Stimulated activated CD8-positive, alpha-beta memory T cell treated with anti-CD3 and anti-CD28 coated beads, Interleukin-4, amount 100 ng/mL, for 1 hour (primary cell): ENCODE measurements at places on chromosomes 5 and 9.

DNA sequence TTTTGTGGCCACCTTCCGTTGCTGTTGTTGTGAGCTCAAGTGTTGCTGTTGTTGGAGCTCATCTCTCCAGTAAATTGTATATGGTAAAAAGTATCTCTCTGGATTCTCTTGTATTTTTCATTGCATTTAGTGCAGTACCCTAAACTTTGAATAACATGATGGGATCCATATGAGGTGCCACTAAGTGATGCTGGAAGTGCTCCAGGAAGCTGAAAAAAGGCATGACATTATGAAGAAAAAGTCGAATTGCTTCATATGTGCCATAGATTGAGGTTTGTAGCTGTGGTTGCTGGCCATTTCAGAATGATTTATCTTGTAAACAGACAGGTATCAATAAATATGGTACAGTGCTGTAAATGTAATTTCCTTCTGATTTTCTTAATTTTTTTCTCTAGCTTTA, 5.5 kb downstream of the MARCHF6 start:
- no peak for DNase-seq

GRCh38 chr5:45454114-45454513, 242.1 kb downstream of the HCN1 start:
- DNase-seq = no peak

GRCh38 chr9:93953496-93954433, 1.4 kb downstream of the BARX1 start:
- no peak for DNase-seq

GRCh38 chr9:76231001-76231400, 163.2 kb downstream of the RFK start:
- DNase-seq = no peak

DNA sequence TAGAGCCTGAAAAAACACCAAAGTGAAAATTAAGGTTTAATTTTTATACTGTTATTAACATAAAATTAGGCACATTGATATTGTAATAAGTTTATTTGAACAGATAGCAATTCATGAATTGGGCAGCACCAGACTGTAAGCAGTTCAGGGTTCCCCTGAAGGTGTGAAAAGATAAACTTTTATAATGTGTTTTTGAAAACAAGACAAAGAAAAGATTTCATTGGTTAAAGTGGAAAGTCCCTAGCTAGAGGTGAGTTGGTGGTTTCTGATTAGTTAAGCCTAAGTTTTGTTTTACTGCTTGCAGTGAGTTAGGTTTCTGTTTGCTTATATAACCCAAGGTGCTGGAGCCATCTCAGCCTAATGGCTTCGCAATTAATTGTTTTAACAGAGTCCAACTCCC, 96.5 kb upstream of the RPS23 start:
- no peak for DNase-seq

DNA sequence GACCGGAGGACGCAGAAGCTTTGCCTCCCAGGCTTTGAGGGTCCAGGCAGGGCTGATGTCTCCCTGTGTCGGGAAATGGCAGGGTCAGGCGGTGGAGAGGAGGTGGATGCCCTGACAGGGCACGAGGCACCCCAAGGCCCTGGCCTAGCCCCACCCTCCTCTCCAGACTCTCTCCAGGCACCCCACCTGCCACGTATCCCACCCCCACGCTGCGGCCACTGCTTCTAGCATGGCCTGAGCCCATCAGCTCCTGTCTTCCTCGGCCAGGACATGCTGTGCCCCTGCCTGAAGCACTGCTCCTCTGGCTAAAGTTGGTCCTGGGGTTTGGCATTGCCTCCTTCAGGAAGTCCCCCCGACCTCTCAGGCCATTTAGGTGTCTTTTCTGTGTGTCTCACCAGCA, 64.2 kb upstream of the RXRA start:
- DNase-seq = no peak

GRCh38 chr9:32665101-32665500, 29.6 kb upstream of the TAF1L start:
- no peak for DNase-seq

DNA sequence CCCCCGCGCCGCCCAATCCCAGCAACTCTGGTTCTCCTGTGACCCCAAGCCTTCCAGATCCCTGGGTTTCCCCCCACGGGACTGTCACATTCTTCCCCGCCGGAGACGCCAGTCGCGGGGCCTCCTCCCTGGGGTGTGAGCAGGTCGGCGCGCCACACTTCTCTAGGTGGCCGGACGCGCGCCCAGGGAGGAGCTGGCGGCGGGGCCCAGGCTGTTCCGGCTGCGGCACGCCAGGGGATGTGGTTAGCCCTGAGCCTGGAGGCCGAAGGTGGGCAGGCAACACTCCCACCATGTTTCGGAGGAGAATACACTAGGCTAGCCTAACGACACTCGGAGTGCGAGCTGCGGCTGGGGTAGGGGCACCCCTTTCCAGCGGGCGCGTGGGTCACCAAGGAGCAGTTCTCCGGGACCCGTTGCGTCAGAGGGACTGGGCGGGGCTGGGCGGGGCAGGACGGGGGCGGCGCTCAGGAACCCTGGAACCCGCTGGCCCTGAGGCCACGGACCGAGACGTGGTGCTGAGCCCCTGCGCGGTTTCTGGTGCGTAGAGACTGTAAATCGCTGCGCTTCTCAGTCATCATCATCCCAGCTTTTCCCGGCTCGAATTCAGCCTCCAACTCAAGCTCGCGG, at the start of gene SLC27A6:
Gene SLC27A6 (plus strand): TSS at position 478 of the 627 bp plus-strand sequence. CDS start 650 bp downstream, outside the sequence.
- DNase-seq = no peak

DNA sequence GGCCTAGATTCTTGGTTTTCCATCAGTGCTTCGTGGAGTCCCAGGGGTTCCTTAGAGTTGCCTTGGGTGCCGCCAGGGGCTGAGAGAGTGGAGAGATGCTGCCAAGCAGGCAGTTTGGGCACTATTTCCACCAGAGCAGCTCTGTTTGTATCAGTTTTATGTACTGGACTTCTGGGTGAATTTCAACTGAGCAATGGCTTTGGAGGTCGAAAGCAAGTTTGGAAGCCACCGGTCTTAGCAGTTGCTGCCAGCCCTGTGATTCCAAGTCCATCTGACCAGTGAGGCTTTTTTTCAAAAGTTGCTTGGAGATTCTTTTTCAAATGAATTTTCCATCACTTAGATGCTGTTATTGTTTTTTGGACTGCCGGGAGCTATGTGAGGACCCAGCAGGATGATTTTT, 68.5 kb downstream of the ANGPTL2 start:
- no peak for DNase-seq

DNA sequence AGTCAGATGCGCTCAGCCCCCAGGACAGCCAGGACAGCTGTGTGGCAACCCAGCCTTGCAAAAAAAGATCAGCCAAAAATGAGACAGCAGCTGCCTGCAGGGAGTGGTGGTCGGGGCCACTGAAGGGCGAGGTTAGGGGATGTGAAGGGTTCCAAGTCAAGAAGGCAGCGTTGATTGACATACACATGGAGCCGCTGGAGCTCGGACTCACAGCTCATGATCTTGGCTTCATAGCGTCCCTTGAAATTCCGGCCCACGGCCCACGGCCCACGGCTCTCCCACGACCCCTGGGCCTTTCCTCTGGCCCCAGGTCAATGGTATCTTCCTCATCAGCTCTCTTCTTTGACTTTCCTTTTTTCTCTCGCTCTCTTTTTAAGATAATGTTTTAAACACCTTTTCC, 390.0 kb upstream of the IRX4 start:
- DNase-seq = no peak

GRCh38 chr9:89822996-89823395, 218.2 kb downstream of the GADD45G start:
- no peak for DNase-seq

DNA sequence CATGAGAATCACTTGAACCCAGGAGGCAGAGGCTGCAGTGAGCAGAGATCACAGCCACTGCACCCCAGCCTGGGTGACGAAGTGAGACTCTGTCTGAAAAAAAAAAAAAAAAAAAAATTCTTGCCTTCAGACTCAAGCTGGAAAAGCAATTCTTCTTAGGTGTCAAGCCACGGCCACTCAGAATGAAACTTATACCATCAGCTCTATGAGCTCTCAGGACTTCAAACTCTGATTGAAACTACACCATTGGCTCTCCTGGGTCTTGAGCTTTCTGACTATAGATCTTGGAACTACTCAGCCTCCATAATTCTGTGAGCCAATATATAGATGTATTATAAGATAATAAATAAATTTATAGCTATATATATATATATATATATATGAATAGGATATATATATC, 12.9 kb upstream of the FGF10 start:
- DNase-seq = no peak

GRCh38 chr5:61431923-61432620, 100.0 kb downstream of the ZSWIM6 start:
- DNase-seq = no peak

GRCh38 chr5:55540024-55540423, 5.3 kb upstream of the PLPP1 start:
- DNase-seq = no peak

DNA sequence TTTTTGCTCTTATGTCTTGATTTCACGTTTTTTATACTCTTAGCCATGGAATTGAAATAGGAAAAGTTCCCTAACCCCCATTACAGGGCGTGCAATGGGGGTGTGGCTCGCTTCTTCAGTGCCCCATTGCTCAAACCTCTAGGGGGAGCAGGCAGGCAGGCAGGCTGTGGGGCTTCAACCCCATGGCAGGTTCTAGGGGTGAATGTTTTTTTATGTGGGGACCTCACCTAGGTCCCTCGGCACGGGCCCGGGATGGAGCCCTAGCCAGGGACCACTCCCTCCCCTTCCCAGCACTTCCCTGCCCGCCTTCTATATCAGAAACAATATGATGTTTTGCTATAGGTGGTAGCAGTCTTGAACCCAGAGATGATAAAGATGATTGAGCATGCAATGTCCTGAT, 221.3 kb upstream of the SMC2 start:
- no peak for DNase-seq

DNA sequence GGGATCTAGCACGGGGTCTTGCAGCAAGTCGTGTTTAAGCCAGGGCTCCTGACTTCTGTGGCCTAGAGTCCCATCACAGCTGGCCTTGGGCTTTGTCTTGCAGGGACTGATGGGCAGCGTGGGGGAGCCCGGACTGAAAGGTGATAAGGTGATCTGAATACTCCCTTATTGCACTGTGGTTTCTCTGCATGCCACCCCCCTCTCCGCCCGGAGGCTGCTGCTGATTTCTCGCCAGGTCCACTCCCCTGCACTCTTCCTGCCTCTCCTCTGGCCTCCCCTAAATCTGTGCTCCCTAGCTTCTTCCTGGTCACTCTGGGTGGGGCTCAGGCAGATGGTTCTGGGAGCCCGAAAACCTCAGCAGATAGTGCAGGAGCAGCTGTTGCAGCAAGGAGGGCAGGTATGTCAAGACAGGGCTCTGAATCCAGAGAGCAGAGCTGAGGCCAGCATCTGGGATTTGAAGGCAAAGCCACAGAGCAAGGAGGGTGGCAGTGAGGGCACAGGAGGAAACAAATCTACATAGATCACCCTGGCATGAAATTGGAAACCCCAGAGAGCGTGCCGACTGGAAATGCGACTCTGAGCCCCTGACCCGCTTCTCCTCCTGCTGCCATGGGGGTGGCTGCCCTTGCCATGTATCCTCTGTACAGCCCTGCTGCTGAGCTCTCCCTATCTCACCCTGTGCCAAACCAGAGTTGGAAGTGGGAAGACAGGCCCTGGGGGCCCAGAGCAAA, 76.5 kb downstream of the COL27A1 start:
- no peak for DNase-seq

DNA sequence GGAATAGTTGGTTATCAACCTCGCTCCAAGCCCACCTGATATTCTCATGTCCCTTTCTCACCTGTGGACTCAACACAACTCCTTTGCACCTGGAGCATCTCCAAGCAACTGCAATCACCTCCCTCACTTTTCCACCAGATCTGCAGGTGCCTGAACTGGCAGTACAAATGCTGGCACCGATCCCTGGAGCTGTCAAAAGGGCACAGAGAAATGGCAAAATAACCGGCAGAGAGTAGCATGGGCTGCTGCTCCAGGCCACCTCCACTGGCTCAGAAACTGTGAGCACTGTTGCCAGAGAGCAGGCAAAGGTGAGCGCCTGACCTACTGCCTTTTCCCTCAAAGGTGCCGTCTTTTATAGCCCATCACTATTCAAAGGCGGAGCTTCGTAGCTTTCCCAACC, 14.7 kb downstream of the EQTN start:
- no peak for DNase-seq
